ENCODE measurements at places on chromosomes 7 and 10.

GRCh38 chr10:132648851-132649528, 111.4 kb downstream of the INPP5A start:
- no peak for DNase-seq

DNA sequence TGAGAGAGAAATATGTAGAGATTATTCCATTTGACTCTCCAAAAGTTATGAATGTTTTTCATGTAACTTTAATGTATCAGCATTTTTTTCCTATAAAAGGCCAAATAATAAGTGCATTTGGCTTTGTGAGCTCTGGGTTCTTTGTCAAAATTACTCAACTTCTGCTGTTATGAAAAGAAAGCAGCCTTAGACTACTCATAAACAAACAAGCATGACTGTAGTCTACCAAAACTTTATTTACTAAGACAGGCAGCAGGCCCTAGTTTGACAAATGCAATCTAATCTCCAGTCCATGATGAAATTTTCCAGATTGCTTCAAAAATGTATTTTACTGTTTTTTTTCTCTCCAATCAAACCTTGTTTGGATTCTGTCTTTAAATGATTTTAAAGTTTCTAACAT, 46.3 kb downstream of the MRPL32 start:
- DNase-seq, result no peak

GRCh38 chr7:129933627-129934026, 19.1 kb downstream of the UBE2H start:
- no peak for DNase-seq

DNA sequence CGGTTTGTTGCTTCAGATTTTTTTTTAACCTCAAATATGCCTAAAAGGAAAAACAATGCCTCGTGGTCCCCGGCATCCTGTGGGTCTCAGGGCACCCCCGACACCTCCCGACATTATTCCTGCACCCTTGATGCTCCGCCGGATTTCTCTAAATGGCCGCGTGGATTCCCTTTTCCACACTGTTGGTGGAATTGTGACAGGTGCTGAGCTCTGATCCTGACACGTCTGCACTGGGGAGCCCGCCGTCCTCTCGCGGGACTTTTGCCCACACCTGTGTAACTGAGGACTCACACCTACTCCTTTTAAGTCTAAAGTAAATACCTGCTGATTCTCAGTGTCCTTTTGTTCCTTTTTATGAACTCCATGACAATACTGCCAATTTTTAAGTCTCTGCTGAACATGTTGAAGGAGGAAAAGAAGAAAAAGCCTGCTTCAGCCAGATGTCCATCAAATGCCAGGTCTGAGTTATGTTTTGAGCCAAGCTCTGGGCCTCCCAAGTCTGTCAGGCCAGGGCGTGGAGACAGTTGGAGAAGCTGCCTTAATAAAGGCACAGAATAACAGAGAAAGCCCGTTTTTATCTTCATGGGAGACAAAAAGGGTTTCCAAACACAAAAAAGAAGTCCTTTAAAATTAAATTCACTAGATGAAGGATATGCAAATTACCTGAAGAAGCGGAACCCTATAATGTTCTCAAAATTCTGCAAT, 568.2 kb downstream of the DNAJB6 start:
- no peak for DNase-seq

DNA sequence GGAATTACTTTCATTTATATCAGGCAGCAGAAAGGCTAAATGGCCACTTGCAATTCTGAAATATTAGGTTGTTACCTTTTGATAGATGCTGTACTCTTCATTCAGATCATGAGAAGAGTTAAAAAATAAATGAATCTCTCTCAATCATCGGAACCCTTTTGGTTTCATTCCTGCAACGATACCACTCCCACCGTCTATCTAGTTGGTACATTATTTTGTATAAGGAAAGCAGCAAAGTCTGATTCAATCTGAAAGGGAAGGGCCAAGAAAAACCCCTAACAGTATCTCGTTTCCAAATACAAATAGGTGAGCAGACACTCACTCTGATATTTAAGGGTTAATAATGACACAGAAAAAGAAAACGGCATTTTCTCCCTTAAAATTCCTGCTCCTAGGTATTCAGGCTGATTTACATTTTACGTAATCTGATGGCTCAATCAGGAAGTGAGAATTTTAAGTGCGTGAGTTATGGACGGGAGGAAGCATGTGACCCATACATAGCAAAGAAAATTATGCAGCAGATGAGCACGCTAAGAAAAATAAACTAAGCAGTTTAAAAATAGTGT, 209.4 kb upstream of the KLF14 start:
- peak; percentile 37 for DNase-seq

DNA sequence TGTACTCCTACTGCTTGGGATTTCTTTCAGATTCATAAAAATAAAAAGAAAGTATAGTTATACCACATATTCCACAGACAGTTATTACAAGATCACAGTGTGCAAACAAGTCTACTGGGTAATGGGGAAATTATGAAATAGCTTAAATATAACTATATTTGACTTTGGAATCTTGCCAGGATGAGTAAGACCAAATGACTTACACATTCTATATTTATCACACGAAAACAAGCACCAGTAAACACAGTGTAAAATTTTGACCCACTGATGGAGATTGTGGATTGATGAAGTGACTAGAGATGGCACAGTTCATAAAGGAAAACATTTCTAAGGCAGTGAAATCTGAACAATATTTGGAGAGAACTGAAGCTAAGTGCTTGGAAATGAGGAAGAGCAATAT, 339.7 kb downstream of the THSD7A start:
- DNase-seq, result no peak

- no peak for DNase-seq
Measured at GRCh38 chr10:3166496-3167290, 5.9 kb downstream of the PITRM1 start.

DNA sequence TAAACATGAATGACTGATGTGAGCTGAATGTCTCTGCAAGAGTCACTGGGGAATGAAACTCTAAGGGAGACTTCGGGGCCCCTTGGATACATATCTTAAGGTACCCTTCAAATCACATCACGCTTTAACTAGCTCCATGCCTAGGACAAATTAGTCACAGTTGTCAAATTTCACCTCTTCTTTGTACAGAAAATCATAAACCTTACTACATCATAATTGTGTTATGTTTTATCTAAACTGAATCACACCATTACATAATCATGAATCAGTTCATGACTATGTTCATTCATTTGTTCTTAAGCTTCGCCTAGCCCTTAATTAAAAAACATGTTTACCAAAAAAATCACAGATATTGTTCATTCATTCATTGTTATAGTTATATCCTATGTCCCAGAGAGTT, 2.1 kb upstream of the SLC13A1 start:
- no peak for DNase-seq

- DNase-seq, result no peak
Measured at GRCh38 chr10:112338957-112339356, 35.0 kb upstream of the ACSL5 start.

DNA sequence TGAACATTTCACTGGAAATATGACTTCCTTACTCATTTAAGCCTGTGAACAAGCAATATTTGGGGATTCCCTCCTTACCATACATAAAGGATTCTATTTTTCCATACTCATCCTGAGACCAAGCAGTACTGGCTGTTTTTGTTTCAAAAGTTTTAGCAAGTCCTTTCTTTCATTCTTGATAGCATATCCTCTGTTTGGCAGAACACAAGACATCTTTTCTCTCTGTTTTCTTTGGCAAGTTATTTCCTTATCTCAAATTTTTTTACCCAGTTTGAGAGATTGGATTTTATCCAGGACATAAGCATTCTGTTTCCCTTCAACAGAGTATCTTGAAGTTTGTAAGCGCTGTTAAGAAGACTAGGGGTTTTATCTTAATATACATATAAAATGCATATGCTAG, 3.0 kb upstream of the WASL start:
- no peak for DNase-seq

- no peak for DNase-seq
Measured at GRCh38 chr10:70830164-70830563, 14.4 kb downstream of the SGPL1 start.

- DNase-seq, result peak; percentile 5
Measured at GRCh38 chr10:89702121-89702480, 711 bp downstream of the KIF20B start.

DNA sequence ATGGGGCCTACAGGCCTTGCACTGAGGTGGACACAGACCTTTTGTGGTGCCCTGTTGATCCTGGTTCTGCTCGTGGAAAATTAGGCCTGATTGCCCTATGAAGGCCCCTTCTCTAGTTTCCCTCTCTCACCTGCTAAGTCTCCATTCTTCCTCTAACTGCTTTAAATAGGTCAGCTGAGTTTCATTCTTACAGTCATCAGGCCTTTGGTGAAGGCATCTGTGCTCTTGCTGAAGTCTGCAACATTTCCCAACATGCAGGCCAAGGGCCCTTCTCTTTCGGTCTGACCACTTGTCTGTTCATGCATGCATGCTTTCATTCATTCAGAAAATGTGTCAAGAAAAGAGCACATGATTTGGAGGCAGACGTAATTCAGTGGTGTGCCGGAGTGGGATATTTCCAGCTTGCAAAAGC, 244.0 kb downstream of the BUB3 start:
- DNase-seq, result no peak

- no peak for DNase-seq
Measured at GRCh38 chr10:88787463-88787862, 15.1 kb upstream of the LIPM start.

- peak; percentile 13 for DNase-seq
Measured at GRCh38 chr7:87506246-87507180, 31.0 kb upstream of the ABCB4 start.

DNA sequence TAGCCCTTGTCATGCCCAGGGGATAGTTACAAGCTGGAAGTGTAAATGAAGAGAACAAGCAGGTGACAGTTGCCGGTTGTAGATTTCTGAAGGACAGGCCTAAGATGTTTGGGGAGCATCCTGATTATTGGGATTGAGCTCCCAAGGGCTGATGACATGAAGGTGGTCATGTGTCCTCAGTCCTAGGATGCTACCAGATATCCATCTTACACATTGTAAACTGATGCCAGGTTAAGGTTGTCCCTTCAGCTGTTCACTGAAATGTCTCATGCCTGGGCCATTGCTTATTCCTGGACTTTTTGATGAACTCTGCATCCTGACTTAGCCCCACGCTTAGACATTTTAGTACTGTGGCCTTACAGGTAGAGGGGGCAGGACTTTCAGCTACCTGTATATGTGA, 1.3 kb downstream of the ZMIZ2 start:
- DNase-seq, result no peak

DNA sequence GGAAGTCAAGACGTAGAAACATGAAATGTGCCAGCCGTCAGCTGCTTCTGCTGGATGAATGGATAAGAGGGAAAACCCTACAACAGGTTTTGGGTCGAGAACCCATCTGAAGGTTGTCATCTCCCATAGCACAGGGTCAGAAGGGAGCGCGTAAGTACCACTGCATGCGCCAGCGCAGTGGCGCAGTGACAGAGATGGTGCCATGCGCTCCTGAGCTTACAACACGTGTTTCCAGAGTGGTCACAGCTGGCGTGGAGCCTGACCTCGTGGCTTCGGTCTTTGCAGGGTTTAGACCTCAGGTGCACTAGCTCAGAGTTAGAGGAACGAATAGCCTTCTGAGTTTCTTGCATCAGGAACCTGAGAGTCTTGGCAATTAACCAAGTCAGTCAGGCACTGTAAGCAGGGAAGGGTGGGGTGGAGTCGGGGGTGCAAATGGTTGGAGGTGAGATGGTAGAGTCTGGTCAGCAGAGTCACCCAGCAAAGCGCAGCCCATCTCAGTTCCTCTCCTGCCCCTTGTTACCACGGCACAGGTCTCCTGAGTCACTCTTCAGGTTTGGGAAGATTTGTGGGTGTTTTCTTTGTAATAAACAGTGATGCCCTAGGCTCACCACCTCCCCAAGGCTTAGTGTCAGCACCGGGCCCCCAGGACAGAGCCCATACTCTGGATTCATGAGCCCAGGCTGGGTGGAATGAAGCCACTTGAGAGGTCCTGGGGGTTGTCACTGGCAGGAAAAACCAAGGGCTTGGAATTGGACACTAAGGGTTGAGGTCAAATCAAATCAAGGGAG, 84.1 kb upstream of the PPIF start:
- no peak for DNase-seq

DNA sequence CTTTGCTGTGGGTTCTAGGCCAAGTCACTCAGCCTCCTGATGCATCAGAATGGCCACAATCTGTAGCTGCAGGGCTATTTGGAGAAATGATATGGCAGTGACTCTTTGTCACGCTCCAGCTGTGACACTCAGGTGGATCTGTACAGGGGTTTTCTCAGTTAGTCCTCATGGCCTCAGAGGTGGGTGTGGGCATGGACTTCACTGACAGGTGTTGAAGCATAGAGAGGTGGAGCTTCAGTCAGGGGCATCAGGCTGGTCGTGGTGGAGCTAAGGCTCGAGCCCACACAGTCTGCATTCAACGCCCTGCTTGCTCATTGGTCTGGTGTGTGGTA, 21.2 kb downstream of the PALD1 start:
- no peak for DNase-seq

GRCh38 chr7:112594397-112594796, 113.6 kb downstream of the LSMEM1 start:
- peak; percentile 46 for DNase-seq
